ENCODE measurements at places on chromosomes 2 and 18. TPM values are rescaled to one million over a fixed set of nuclear protein-coding genes. Genes with fewer than 3 reads are reported as not detected.

The FHOD3 gene
- not detected for total RNA-seq

The AQP12A gene
- total RNA-seq: not detected

The IL1RL1 gene
- total RNA-seq: not detected

The HOXD10 gene
- not detected for total RNA-seq

The RAB6C gene
- total RNA-seq: not detected

The GCKR gene
- 0.65 TPM for total RNA-seq

The NOSTRIN gene
- total RNA-seq: 9.6 TPM

GRCh38 chr18:57940166-57940660 is 103.8 kb upstream of the NEDD4L start:
- no peaks in the 10 kb centered on the region for H3K27me3 ChIP-seq
- DNase-seq: no peak
- H3K36me3 ChIP-seq: no peaks in the 10 kb centered on the region
- H3K4me3 ChIP-seq: no peak overlapping the region
- no peaks in the 10 kb centered on the region for H3K4me1 ChIP-seq
- no peak overlapping the region for H3K27ac ChIP-seq

- H3K36me3 ChIP-seq: no peaks in the 10 kb centered on the region
- no peak overlapping the region for H3K27ac ChIP-seq
- peak; percentile 30 for DNase-seq
Measured at GRCh38 chr2:231795525-231796327, 9.5 kb downstream of the COPS7B start.

DNA sequence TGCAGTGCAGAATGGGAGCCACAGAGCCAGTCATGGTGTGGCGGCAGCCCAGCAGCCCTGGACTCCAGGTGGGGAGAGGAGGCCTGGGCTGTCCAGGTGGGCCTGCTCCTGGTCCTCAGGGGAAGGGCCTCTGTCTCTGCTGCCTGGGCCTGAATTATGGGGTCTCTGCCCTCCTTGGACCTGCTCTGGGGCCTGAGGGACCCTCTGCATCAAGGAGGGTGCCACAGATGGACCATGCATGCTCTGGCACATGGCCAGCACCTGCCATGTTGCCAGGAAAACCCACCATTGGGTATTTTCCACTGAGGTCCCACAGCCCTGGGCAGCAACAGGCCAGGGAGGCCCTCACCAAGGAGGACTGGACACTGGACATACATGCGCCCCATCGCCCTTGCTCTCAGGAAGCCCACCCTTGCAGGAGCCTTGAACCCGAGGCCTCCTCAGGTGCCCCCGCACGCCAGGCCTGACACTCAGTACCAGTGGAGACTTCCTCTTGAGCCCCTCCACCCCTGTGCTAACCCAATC is 107.1 kb downstream of the NDUFA10 start:
- H3K36me3 ChIP-seq: no peaks in the 10 kb centered on the region
- H3K27ac ChIP-seq: no peak overlapping the region

- no peaks in the 10 kb centered on the region for H3K36me3 ChIP-seq
- no peaks in the 10 kb centered on the region for H3K27me3 ChIP-seq
- no peak overlapping the region for H3K4me3 ChIP-seq
- H3K27ac ChIP-seq: no peak overlapping the region
- peak; percentile 33 for DNase-seq
Measured at GRCh38 chr2:190636361-190636760, 12.5 kb upstream of the NAB1 start.

DNA sequence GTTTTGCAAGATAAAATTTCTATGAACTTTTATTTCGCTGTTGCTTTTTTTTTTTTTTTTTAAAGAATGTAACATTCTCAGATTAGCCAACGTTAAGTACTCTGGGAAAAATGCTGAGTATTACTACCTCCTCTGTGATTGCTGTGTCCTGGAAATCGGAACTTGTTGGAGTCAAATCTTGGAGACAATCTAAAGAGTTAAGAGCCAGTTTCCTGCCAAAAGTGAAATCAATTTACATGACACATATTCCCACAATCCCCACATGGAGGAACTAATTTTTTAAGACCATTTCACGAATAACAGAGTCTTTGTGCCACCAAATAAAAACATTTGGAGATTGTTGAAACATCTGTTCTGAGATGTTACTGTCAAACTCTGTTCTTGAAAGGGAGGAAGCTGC is 127.8 kb downstream of the MEP1B start:
- no peak overlapping the region for H3K27ac ChIP-seq
- DNase-seq: no peak
- H3K4me3 ChIP-seq: no peak overlapping the region
- H3K4me1 ChIP-seq: no peaks in the 10 kb centered on the region

DNA sequence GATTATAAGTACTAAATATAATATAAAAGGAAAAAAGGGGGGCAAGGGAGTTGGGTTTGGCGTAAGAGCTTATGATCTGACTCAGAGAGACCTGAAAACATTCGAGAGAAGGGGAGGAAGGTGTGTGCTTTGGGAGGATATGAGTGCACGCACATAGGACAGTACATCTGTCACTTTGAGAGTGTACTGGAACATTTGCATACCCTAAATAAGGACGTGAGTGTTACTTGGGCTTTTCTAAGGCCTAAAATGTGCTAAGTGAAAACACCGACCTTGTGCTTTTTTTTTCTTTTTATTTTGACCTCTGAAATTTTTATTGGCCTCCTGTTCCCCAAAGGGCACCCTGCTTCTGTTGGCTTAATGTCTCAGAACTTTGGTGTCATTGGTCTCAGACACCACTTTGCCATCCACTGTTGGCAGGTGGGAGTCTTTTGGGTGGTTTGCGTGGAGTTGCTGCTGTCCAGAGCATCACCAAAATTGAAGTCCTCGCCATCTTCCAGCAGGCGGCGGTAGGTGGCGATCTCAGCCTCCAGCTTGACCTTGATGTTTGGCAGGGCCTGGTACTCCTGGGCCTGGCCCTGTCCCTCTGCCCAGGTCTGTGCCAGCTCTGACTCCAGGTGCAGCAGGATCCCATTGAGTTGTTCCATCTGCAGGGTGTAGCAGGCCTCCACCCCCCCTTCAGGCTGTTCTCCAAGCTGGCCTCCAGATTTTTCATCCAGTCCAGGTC is 57.7 kb downstream of the CD28 start:
- H3K27me3 ChIP-seq: no peaks in the 10 kb centered on the region
- H3K4me1 ChIP-seq: peaks cover 10% of the 10 kb centered on the region
- H3K36me3 ChIP-seq: no peaks in the 10 kb centered on the region
- no peak for DNase-seq

DNA sequence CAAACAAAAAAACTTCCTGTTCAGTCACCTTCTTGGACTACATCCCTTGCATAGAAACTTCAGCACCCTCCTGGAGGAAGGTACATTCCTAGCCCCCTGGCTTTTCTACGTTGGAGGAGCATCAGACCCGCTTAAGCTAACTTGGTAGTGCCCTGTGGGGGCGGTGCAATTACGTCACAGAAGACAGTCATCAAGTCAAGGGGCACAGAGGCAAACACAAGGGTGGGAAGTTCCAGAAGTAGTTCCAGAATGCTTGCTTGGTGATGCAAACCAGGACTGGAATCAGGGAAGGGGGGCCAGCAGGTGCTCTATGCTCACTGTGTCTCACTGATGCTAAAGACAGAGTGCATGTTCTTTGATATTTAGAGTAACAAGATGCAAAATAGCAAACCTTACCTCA is 15.2 kb upstream of the AGFG1 start:
- no peak overlapping the region for H3K4me3 ChIP-seq
- H3K36me3 ChIP-seq: no peaks in the 10 kb centered on the region
- no peak for DNase-seq
- H3K27me3 ChIP-seq: no peaks in the 10 kb centered on the region
- H3K4me1 ChIP-seq: peaks cover 29% of the 10 kb centered on the region

DNA sequence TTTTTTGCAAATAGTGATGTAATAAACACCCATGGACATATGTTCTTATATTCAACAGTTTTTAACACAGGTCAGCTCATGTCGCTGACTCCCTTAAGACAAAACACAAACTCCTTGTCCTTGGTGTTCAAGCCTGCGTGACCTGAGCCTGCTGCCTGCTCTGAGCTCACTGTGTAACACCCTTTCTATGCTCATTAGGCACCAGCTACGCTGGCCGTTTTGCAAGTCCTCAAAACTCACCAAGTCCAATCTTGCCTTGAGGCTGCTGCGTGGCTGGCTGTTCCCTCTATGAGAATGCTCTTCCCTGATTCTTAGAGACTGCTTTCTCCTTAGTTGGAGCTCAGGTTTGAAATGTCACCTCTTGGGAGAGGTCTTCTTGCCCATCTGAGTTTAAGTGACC is 100.5 kb upstream of the GLI2 start:
- no peak overlapping the region for H3K27ac ChIP-seq
- H3K27me3 ChIP-seq: no peaks in the 10 kb centered on the region
- no peak overlapping the region for H3K4me3 ChIP-seq
- H3K4me1 ChIP-seq: no peaks in the 10 kb centered on the region
- H3K36me3 ChIP-seq: no peaks in the 10 kb centered on the region

GRCh38 chr18:75009878-75010277 is 199.1 kb downstream of the PTGR3 start:
- H3K4me1 ChIP-seq: no peaks in the 10 kb centered on the region
- no peaks in the 10 kb centered on the region for H3K36me3 ChIP-seq
- no peak overlapping the region for H3K4me3 ChIP-seq
- H3K27ac ChIP-seq: no peak overlapping the region
- DNase-seq: no peak

- H3K27me3 ChIP-seq: no peaks in the 10 kb centered on the region
- no peak for DNase-seq
- H3K27ac ChIP-seq: no peak overlapping the region
- no peaks in the 10 kb centered on the region for H3K36me3 ChIP-seq
Measured at GRCh38 chr2:50754514-50754913, 277.4 kb downstream of the NRXN1 start.

DNA sequence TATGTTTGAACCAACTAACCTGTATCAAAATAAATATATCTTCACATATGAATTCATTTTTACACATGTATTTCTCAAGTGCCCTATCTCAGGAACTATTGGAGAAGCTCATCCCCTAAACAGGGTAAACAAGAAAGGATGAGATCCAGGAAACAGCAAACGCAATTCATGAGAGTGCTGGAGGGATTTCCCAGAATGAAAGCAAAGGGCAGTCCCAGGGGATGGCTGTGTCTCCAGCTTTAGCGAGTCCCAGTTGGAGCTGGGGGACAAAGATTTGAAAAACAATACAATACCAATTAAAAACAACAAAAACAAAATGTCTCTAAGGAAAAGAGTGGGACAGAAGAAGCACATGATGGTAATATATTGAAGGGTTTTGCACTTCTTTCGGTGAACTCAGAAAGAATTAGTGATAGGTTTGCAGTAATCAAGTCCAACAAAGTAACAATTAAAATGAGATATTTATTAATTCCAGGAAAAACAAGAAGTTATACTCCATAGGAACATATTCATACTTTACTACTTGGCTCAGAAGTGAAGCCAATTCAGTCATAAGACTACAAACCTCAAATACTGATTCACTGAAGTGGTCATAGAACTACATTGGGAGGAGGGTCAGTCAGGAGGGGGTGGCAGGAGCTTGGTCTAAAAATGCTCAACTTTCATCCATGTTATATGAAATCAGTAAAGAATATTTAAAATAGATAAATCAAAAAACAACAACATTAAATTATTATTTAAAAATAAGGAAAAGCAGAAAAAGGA is 73.1 kb upstream of the PDE1A start:
- H3K27ac ChIP-seq: no peak overlapping the region
- no peak overlapping the region for H3K4me3 ChIP-seq
- DNase-seq: no peak
- no peaks in the 10 kb centered on the region for H3K36me3 ChIP-seq
- no peaks in the 10 kb centered on the region for H3K4me1 ChIP-seq
- no peaks in the 10 kb centered on the region for H3K27me3 ChIP-seq

DNA sequence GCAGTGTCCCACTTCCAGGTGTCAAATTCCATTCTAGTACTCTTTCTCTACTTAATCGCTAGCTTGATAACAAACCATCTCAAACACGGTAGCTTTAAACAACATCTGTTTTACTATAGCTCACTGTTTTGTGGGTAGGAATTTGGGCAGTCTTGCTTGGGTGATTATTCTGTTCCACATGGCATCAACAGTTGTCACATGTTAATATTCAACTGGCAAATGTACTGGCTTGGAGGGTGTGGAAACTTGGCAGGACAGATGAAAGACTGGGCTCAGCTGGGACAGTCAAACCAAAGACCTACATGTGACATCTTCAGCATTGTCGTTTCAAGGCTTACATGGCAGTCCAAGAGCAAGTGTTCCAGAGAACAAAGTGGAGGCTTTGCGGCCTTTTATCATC is 241.8 kb downstream of the PTH2R start:
- no peaks in the 10 kb centered on the region for H3K27me3 ChIP-seq
- H3K4me1 ChIP-seq: peaks cover 15% of the 10 kb centered on the region
- H3K36me3 ChIP-seq: no peaks in the 10 kb centered on the region
- no peak overlapping the region for H3K27ac ChIP-seq
- no peak overlapping the region for H3K4me3 ChIP-seq

- no peak for DNase-seq
- peaks cover 4% of the 10 kb centered on the region for H3K4me1 ChIP-seq
- H3K27me3 ChIP-seq: no peaks in the 10 kb centered on the region
- peak overlapping the region; percentile 93 for H3K4me3 ChIP-seq
Measured at GRCh38 chr2:111884592-111884964, 585 bp upstream of the ANAPC1 start.
